ENCODE measurements at places on chromosomes 2 and 18. TPM values are rescaled to one million over a fixed set of nuclear protein-coding genes. Genes with fewer than 3 reads are reported as not detected.

DNA sequence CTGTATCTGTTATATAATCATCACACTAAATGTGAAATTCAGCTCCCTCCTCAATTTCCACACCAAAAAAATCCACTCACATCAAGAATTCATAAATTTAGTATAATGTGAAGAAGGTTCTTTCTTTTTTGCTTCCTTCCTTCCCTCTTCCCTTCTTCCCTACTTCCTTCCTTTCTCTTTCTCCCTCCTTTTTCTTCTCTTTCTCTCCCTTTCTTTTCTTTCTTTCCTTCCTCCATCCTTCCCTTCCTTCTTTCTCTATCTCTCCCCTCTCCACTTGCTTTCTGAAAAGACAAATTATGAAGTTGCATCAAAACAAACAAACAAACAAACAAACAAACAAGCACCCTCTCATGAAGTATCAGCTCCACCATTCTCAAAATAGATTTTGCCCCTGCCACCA, 290.0 kb downstream of the PDE11A start:
- no peak for DNase-seq
- peaks cover 38% of the 10 kb centered on the region for H3K4me1 ChIP-seq
- H3K27ac ChIP-seq, result peak overlapping the region; percentile 17
- no peaks in the 10 kb centered on the region for H3K36me3 ChIP-seq

- no peak for DNase-seq
- peaks cover 10% of the 10 kb centered on the region for H3K4me1 ChIP-seq
- no peaks in the 10 kb centered on the region for H3K36me3 ChIP-seq
- no peak overlapping the region for H3K27ac ChIP-seq
- peaks cover 4% of the 10 kb centered on the region for H3K27me3 ChIP-seq
- H3K4me3 ChIP-seq, result no peak overlapping the region
These were observed 44.2 kb upstream of the CTDP1 start for GRCh38 chr18:79635427-79635726.

GRCh38 chr2:207766697-207767460, 2.8 kb downstream of the FZD5 start:
- no peaks in the 10 kb centered on the region for H3K36me3 ChIP-seq
- no peak for DNase-seq
- H3K4me1 ChIP-seq, result peaks cover 29% of the 10 kb centered on the region
- H3K27me3 ChIP-seq, result peaks cover 56% of the 10 kb centered on the region
- H3K4me3 ChIP-seq, result peak overlapping the region; percentile 78

DNA sequence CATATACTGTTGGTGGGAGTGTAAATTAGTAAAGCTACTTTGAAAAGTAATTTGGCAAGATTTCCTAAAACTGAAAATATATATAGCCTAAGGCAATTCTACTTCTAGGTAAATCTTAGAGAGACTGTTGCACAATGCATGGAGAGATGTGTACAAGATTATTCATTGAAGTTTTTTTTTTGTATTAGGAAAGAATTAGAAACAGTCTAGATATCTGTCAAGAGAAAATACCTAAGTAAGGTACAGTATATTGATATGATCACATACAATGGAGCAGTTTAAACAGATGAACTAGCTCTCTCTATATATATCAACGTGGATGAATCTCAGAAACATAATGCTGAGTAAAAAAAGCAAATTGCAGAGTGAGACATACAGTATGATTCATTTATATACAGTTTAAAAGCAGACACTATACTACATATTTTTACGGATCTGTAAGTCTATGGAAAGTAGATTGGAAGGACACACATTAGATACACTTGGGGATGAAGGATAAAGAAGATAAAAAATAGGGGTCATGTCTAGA, 59.3 kb upstream of the ACVR1 start:
- H3K4me3 ChIP-seq, result no peak overlapping the region
- H3K27ac ChIP-seq, result no peak overlapping the region
- H3K27me3 ChIP-seq, result no peaks in the 10 kb centered on the region
- DNase-seq, result no peak

Gene GCG
- not detected for total RNA-seq

Data from activated CD8-positive, alpha-beta T cell treated with anti-CD3 and anti-CD28 coated beads, Interleukin-2, amount 10 ng/mL, durations not matched to agents 7 days and 5 days (primary cell).